RWPE2 (cell line): ENCODE measurements at places on chromosomes 3 and 15.

- peak; percentile 28 for DNase-seq
Observed at GRCh38 chr3:195057716-195058115, 213.2 kb downstream of the XXYLT1 start.

GRCh38 chr3:47583320-47584075 lies 4.8 kb upstream of the CSPG5 start:
- DNase-seq: no peak

DNA sequence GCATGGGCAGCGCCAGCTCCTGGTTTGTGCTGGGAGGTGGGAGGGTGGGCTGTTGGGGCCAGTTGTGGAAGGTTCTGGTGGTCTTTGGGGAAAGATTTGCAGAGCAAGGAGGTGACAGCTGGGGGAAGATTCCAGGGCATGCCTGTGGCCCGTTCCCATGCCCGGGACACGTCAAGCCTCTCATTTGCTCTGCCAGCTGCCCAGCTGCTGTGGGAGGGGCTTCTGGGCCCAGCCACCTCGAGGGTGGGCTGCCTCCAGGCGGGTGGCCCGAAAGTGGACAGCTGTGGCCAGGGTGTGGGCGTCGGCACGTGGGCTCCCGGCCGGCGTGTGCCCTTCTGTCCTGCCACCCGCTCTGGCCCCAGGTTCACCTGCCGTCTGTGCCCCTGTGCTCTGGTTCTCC lies 17.2 kb downstream of the PLXNA1 start:
- no peak for DNase-seq

GRCh38 chr3:135621184-135621920 lies 344.2 kb upstream of the PPP2R3A start:
- DNase-seq: no peak

- DNase-seq: no peak
Observed at GRCh38 chr15:97791824-97792792, 168.4 kb upstream of the ARRDC4 start.

GRCh38 chr3:147493666-147494065 lies 84.5 kb downstream of the ZIC1 start:
- no peak for DNase-seq

- DNase-seq: peak; percentile 46
Observed at GRCh38 chr3:197010556-197011351, 18.9 kb downstream of the MELTF start.

DNA sequence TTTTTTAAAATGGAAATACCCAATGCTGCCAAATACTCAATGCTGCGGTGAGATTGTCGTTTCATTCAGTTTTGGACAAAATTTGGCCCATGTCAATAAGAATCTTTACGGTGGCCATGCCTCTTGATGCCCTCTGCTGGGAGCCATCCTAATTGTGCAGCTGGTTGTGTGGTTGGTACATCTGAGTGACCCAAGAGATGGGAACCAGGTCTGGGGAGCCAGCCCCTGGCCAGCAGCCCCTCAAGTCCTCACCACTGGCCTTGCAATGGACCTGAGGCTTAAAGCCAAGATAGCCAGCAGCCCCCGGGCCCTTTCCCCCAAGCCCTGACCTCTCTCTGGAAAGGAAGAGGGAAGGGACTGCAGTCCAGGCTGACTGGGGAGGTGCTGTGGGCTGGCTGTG lies 36.4 kb upstream of the ESYT3 start:
- no peak for DNase-seq

DNA sequence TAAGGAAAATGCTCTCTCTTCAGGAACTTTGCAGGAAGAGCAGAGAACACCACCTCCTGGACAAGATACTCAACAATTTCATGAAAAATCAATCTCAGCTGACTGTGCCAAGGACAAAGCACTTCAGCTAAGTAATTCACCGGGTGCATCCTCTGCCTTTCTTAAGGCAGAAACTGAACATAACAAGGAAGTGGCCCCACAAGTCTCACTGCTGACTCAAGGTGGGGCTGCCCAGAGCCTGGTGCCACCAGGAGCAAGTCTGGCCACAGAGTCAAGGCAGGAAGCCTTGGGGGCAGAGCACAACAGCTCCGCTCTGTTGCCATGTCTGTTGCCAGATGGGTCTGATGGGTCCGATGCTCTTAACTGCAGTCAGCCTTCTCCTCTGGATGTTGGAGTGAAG lies 200.5 kb downstream of the AKAP13 start:
- DNase-seq: no peak

DNA sequence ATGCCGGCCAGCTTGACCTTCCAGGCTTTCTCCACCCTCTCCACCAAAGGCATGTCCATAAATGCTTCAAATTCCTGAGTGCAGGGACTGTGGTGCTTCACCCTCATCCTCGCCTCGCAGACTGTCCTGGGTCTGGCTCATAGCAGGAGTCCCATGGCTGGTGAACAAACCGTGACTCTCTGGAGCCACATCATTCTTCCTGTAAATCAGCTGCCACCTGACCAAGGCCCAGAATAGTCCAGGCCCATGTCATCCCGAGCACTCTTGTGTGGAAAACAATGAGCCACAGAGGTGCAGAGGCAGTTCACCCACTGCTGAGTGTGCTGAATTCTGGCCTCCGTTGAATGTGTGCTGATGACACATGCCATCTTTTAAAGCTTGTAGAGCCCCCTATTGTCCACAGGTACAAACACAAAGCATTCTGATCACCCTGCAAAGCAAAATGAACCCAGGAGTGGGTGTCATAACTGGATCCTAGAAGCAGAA lies 68.6 kb downstream of the ABHD5 start:
- no peak for DNase-seq

GRCh38 chr15:44482090-44482489 lies 54.7 kb downstream of the CTDSPL2 start:
- no peak for DNase-seq
